Stimulated activated CD8-positive, alpha-beta memory T cell treated with anti-CD3 and anti-CD28 coated beads, Interleukin-15, amount 100 ng/mL, for 4 hours (primary cell): ENCODE measurements at places on chromosomes 5 and 9.

DNA sequence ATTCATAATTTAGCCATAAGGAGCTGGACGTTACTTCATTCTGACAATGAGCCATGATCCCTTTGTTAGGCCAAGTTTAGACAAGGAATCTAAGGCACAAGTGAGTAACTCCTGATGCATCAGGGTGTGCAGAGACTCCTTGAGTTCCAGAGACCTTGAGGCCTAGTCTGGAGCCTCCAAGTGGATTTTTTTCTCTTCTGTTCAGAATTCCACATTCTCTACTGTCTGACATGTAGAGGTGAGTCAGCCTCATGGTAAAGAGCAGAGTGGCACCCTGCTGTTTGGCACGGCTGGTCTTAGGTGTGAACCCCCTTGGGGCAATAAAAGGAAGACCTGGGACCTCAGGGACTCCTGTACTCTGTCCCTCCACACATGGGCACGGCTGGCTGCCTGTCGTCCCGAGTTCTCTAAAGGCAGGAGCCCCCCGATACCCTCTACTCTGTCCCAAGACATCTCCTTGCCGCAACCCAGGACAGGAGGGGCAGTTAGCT lies 22.0 kb upstream of the TGFBI start:
- no peak for DNase-seq

DNA sequence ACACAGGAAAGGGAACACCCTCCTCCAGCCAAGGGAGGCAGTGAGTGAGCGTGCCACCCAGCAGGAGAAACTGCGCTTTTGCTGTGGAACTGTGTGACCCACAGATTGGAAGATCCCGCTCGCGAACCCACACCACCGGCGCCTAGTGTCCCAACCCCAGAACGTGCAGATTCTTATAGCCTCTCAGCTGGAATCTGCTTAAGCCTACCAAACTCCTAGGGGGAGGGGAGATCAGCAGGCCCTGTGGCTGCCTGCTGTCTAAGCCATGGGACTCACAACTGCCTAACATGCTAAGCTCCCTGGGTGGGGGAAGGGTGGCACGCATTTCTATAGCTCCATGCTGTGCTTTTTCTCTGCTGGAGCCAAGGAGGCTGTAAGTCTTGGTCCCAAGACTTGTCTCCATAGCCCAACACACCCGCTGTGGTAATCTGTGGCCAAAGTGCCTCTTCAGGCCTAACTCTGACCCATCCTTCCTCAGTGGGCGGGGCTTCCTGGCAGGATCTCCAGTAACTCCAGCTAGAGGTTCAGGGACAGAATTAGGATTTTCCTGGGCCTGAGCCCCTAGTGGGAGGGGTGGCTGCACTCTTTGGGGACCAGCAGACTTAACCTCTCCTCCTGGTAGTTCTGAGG lies 485.0 kb downstream of the TAF11L14 start:
- no peak for DNase-seq

- no peak for DNase-seq
These were observed 772.0 kb upstream of the FAM174A start for GRCh38 chr5:99763021-99763774.

DNA sequence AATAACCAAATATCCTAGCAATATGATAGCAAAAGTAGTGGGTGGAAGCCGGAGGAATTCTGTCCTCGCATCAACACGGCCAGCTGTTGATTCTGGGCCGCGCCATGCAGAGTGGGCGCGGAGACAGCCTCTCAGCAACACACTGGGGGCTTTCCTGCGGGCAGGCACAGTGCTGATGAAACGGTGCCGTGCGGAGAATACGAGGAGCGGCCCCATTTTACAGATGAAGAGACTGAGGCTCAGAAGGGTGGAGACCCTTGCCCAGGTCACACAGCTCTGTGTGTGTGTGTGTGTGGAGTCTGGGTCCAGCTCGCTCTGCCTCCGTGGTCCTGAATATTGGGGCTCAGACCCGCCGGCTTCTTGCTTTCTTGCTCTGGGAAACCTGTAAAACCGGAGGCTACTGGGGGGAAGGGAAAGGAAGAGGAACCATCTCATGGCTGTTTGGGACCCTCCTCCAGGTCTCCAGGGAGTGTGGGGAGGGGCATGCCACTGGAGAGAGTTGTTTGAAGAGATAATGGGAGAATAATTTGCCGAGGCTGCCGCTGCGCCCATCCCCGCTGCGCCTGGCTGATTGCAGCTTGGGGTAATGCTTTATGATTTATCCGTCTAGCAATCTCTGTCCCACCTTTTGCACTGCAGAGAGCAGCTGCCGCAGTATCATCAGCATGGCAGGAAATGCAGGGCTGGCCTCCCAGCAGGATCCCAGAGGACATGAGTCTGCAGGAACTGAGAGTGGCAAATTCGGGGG lies 36.6 kb downstream of the NCS1 start:
- DNase-seq, result no peak

- no peak for DNase-seq
These were observed 101.7 kb upstream of the LHFPL2 start for GRCh38 chr5:78750281-78750680.

- DNase-seq, result no peak
These were observed 9.4 kb upstream of the PRSS3 start for GRCh38 chr9:33785914-33786313.

DNA sequence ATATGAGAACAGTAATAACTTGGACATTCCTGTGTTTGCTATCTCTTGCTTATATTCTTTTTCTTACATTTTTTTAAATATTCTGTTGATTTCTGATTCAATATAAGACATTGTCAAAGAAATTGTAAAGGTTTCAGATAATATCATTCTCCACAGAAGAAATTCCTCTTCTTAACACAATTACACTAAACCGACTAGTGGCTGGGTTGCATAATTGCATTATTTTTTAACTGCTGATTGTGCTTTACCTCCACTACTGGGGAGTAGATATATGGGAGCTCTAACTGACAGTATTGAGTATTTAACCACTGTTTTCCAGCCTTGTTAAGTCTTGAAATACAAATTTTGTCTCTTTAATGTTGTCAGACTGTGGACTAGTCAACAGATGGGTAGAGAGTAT lies 723.8 kb upstream of the EDIL3 start:
- no peak for DNase-seq

DNA sequence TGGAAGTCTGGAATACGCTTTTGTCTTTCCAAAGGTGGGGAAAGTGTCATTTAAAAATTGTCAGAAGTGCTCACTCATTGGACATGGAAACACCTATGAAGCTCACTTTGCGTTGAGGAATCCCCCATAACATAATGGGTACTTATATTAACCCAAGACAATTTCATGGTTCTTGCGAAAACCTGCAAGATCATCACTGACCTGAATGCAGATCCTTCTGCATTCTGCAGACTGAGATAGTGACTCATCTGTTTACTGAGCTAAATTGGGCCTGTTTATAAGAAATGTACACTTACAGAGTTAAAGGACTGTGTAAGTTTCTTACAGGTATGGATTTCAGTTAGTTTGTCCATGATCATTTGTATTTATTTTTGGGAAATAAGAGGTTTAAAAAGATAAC lies 153.0 kb downstream of the HMHB1 start:
- no peak for DNase-seq

- no peak for DNase-seq
These were observed 182.3 kb upstream of the MAP1B start for GRCh38 chr5:71924980-71925379.

DNA sequence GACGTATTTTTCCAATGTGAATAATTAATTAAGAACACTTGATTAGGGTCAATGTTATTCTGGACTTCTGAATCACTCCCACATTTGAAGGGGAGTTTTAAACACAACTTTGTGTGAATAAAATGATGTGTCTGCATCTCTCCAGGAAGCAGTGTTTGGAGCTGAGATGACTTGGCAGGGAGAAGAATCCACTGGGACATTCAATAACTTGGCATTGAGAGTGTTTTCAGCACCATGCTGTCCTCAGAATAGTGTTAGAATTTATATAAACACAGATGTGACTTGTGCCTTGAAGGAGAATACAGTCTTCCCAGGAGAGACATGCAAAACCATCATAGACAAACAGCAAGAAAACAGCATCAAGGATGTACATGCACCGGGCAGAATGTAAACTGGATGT lies 32.7 kb upstream of the KCNMB1 start:
- no peak for DNase-seq

- no peak for DNase-seq
These were observed 111.0 kb upstream of the RETREG1 start for GRCh38 chr5:16727755-16728325.

- no peak for DNase-seq
These were observed 94.4 kb downstream of the SIL1 start for GRCh38 chr5:139103762-139104161.

- DNase-seq, result no peak
These were observed 3.3 kb downstream of the ASTN2 start for GRCh38 chr9:117411547-117411946.

DNA sequence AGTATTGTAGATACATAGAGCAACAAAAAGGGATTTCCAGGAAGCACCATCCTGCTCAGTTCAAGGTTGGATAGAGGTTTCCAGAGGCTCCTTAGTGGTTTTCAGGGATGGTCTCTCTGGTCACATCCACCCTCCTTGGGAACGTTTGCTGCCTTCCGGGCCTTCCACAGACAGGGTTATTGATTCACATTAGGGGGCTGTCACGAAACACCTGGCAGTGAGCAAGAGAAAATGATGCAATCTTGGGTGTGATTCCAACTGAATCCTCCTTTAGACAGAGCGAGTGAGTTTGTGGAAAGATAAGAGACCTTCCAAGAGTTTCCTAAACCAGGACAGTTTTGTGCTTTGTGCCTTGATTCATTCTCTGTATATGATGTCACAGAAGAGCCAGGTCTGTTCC lies 43.8 kb upstream of the CTSL start:
- DNase-seq, result no peak

- no peak for DNase-seq
These were observed 1.0 kb downstream of the ADAMTS19 start for GRCh38 chr5:129460936-129461710.

GRCh38 chr9:98570663-98571440 lies 137.9 kb downstream of the GABBR2 start:
- no peak for DNase-seq

DNA sequence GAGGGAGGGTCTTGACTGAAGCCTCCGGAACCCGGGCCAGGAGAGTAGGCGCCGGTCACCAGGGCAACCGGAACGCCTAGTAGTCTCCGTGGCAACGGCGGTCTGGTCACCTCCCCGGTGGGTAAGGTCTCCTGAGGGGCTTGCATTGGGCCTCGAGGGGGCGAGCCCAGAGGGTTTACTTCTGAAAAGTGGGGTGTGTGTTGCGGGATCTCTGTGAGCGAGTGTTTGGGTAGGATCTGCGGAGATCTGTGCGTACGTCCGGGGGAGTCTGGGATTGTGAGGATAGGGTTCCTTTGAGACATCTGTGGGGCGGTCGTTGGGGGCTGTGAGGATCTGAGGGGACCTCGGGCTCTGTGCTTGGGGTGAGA lies at the start of gene FAM221B:
Gene FAM221B, minus strand, starts transcription at position 17 of the 368 bp plus-strand sequence. CDS start 2,571 bp downstream, outside the sequence.
- DNase-seq, result no peak
